ENCODE measurements at places on chromosomes 4 and X.

GRCh38 chr4:105146276-105147015, at the start of gene TET2:
Gene TET2, plus strand, starts transcription at chr4:105146876. Its CDS starts 87,067 bp downstream, at chr4:105233943.
- peak; percentile 71 for DNase-seq

- peak; percentile 13 for DNase-seq
Observed at GRCh38 chr4:111930659-111931058, 214.6 kb upstream of the FAM241A start.

DNA sequence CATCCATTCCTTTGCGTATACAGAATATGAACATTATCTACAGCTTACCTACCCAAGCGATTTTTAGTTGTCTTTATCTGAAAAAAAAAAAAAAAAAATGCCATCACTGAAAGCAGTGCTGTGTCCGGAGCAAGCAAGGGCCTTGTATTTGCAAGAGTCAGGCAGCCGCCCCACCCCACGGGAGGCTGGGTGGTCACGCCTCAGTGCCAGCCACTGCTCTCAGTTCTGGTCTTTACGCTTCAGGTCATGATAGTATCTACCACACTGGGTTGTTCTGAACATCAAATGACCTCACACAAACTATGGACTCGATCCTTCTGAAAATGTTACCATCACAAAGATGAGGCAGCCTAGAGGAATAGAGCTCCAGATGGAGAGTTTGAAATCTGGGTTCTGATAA, 62.7 kb upstream of the HELT start:
- no peak for DNase-seq

DNA sequence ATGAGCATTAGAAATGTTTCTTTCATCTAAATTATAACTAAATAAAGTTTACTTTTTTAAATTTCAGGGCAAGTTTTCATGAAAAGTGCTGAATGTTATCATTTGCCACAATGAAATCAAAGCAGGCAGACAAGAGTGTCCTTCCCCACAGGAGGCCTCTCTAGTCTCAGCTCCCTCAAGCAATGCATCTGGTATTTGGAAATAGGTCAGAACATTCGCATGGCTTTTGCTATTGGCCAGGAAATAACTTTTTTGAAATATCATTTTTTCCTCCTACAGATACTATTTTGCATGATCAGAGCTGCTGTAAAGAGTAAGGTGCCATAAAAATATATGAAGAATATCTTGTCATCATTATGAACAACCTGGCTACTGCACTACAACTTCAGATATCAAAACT, 41.1 kb downstream of the MAD2L1 start:
- DNase-seq, result no peak
